ENCODE measurements at places on chromosomes 12 and 14.

GRCh38 chr14:54881235-54881760, 21.3 kb downstream of the GCH1 start:
- H3K36me3 ChIP-seq: no peaks in the 10 kb centered on the region
- H3K4me3 ChIP-seq: peak overlapping the region; percentile 96
- peak; percentile 38 for DNase-seq
- no peaks in the 10 kb centered on the region for H3K27me3 ChIP-seq
- H3K4me1 ChIP-seq: peaks cover 9% of the 10 kb centered on the region

GRCh38 chr14:92619671-92620456, 106.3 kb downstream of the RIN3 start:
- H3K27ac ChIP-seq: no peak overlapping the region
- H3K4me3 ChIP-seq: no peak overlapping the region
- no peaks in the 10 kb centered on the region for H3K27me3 ChIP-seq
- H3K4me1 ChIP-seq: peaks cover 23% of the 10 kb centered on the region

DNA sequence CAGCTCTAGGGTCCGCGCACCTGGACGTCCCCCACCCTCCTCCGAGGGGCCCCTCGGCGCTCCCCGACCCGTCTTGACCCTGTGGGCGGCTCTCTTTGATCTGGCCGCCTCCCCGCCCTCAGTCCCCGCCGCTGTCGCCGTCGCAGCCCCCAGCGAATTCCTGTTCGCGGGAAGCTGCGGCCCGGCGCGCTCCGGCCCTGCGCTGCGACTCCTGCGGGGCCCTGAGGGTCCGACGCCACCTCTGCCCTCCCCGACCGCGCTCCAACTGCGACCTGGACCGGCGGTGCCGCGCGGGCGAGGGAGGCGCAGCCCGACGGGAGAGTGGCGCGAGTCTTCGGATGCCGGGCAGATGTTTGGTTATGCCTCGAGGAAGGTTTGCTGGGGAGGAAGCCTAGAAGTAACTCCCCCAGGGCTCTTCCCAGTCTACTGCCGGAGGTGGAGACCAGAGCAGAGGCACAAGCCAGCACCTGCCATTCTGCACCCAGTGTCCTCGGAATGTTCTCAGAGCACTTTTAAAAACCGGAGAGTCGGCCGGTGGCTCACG, 440 bp upstream of the ISM2 start:
- no peak for DNase-seq
- no peak overlapping the region for H3K27ac ChIP-seq
- H3K27me3 ChIP-seq: peaks cover 20% of the 10 kb centered on the region
- H3K36me3 ChIP-seq: peaks cover 4% of the 10 kb centered on the region

DNA sequence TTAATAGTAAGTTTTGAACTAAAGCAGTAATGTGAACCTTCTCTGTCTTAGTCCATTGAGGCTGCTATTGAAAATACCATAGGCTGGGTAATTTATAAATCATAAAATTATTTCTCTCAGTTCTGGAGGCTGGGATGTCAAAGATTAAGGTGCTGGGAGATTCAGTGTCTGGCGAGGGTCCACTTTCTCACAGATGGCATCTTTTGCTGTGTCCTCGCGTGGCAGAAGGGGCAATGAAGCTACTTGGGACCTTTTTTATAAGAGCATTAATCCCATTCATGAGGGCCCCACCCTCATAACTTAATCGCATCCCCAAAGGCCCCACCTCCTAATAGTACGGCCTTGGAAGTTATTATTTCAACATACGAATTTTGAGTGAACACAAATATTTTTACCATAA, 28.4 kb downstream of the LIN7A start:
- H3K4me3 ChIP-seq: no peak overlapping the region
- no peaks in the 10 kb centered on the region for H3K4me1 ChIP-seq
- no peaks in the 10 kb centered on the region for H3K36me3 ChIP-seq
- no peaks in the 10 kb centered on the region for H3K27me3 ChIP-seq
- DNase-seq: no peak
- no peak overlapping the region for H3K27ac ChIP-seq

- H3K4me3 ChIP-seq: no peak overlapping the region
- H3K36me3 ChIP-seq: peaks cover 12% of the 10 kb centered on the region
- no peaks in the 10 kb centered on the region for H3K27me3 ChIP-seq
- no peak for DNase-seq
- H3K27ac ChIP-seq: peak overlapping the region; percentile 82
- H3K4me1 ChIP-seq: peaks cover 14% of the 10 kb centered on the region
These were observed 16.9 kb upstream of the PNMA1 start for GRCh38 chr14:73731111-73731510.

DNA sequence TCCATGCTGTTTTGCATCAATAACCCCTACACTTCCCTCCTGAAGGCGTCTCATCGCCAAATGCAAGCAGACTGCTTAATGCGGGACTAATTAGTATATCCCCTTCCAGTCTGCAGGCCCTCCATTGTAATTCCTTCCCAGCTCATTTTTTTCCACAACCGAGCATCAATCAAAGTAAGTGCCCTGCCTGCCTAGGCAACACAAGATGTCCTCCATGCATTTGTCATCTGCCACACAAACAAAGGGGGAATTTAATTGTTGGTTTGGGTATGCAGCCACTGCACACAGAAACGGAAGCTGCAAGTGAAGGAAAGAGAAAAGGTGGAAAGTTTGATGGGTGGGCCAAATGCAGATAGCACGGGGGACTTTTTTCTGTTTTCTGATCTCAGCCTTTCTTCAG, 168.0 kb downstream of the EGLN3 start:
- H3K4me3 ChIP-seq: no peak overlapping the region
- H3K27me3 ChIP-seq: peaks cover 10% of the 10 kb centered on the region
- DNase-seq: no peak
- no peaks in the 10 kb centered on the region for H3K36me3 ChIP-seq
- no peaks in the 10 kb centered on the region for H3K4me1 ChIP-seq
- no peak overlapping the region for H3K27ac ChIP-seq

- no peaks in the 10 kb centered on the region for H3K4me1 ChIP-seq
- H3K27me3 ChIP-seq: no peaks in the 10 kb centered on the region
- no peak for DNase-seq
- no peaks in the 10 kb centered on the region for H3K36me3 ChIP-seq
These were observed 36.9 kb upstream of the TSPAN8 start for GRCh38 chr12:71194657-71195056.

DNA sequence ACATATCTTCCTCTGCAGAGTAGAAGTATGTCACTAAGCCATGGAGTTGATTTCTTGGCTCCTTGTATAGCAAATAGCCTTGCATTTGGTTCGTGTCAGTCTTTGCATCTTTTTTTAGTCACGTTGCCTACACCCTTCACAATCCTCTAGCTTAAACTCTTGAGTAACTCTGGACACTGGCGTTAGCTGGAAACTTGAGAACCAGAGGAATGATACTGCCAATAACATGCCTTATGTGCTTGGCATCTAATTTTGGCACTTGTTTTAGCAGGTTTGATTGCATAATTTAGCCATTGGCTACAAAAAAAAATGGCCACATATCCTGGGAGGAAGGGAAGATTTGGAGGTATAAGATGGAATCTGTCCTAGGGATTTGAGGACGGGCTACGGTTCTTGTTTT, 136.2 kb downstream of the ETV6 start:
- no peaks in the 10 kb centered on the region for H3K27me3 ChIP-seq
- H3K36me3 ChIP-seq: peaks cover 5% of the 10 kb centered on the region
- peaks cover 70% of the 10 kb centered on the region for H3K4me1 ChIP-seq
- no peak overlapping the region for H3K27ac ChIP-seq
- H3K4me3 ChIP-seq: no peak overlapping the region

- H3K4me1 ChIP-seq: peaks cover 12% of the 10 kb centered on the region
- H3K27ac ChIP-seq: peak overlapping the region; percentile 70
- peaks cover 28% of the 10 kb centered on the region for H3K27me3 ChIP-seq
- H3K36me3 ChIP-seq: no peaks in the 10 kb centered on the region
These were observed 32.4 kb downstream of the FLVCR2 start for GRCh38 chr14:75610834-75611233.

- no peaks in the 10 kb centered on the region for H3K4me1 ChIP-seq
- no peak overlapping the region for H3K4me3 ChIP-seq
- H3K36me3 ChIP-seq: no peaks in the 10 kb centered on the region
- DNase-seq: no peak
- peaks cover 24% of the 10 kb centered on the region for H3K27me3 ChIP-seq
- no peak overlapping the region for H3K27ac ChIP-seq
These were observed 8.6 kb downstream of the DLK1 start for GRCh38 chr14:100735271-100735670.

- H3K36me3 ChIP-seq: no peaks in the 10 kb centered on the region
- no peak overlapping the region for H3K27ac ChIP-seq
- H3K27me3 ChIP-seq: peaks cover 9% of the 10 kb centered on the region
- H3K4me1 ChIP-seq: peaks cover 2% of the 10 kb centered on the region
- H3K4me3 ChIP-seq: no peak overlapping the region
These were observed 1116.0 kb upstream of the TMEM132C start for GRCh38 chr12:127150956-127151355.

GRCh38 chr12:114457620-114458019, 51.7 kb upstream of the TBX5 start:
- no peaks in the 10 kb centered on the region for H3K4me1 ChIP-seq
- H3K36me3 ChIP-seq: no peaks in the 10 kb centered on the region
- peaks cover 19% of the 10 kb centered on the region for H3K27me3 ChIP-seq
- no peak overlapping the region for H3K4me3 ChIP-seq

GRCh38 chr12:56120158-56120846, 2.2 kb downstream of the ZC3H10 start:
- peak overlapping the region; percentile 90 for H3K4me3 ChIP-seq
- no peak overlapping the region for H3K27ac ChIP-seq

GRCh38 chr12:6442836-6443235, 1.9 kb upstream of the CD27 start:
- H3K27ac ChIP-seq: peak overlapping the region; percentile 96
- H3K4me1 ChIP-seq: peaks cover 45% of the 10 kb centered on the region
- H3K4me3 ChIP-seq: no peak overlapping the region
- DNase-seq: no peak
- no peaks in the 10 kb centered on the region for H3K36me3 ChIP-seq
- H3K27me3 ChIP-seq: no peaks in the 10 kb centered on the region

DNA sequence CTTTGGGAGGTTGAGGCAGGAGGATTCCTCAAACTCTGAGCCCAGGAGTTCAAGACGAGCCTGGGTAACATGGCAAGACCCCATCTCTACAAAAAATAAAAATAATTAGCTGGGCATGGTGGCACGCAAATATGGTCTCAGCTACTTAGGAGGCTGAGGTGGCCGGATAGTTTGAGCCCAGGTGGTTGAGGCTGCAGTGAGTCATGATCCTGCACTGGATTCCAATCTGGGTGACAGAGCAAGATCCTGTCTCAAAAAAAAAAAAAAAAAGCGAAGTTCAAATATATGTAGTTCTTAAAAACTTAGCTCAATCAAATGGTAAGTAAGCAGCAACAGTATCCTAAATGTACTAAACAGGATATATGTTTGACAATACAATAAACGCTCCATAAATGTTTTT, 85.5 kb upstream of the SSTR1 start:
- H3K27ac ChIP-seq: no peak overlapping the region
- DNase-seq: no peak
- no peaks in the 10 kb centered on the region for H3K36me3 ChIP-seq
- H3K27me3 ChIP-seq: no peaks in the 10 kb centered on the region
- H3K4me1 ChIP-seq: peaks cover 26% of the 10 kb centered on the region

DNA sequence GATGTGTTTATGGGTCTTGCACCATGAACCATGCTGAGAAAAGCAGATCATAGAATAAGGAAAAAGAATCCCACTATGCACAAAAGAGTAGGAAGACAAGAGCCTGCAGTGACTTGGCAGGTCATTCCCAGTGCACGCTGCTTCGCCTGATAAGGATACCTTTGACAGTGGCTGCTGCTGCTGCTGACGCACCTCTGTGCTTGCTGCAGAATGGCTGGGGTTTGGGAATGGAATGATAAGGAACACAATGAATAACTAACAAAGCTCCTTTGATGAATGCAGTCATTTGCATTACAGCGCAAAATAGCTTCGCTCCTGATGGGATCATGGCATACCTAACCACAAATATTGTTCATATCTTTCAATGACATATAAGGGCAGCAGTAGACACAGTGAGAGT, 278.7 kb downstream of the PDZRN4 start:
- no peak for DNase-seq
- H3K4me3 ChIP-seq: no peak overlapping the region
- H3K27me3 ChIP-seq: no peaks in the 10 kb centered on the region
- no peak overlapping the region for H3K27ac ChIP-seq
- no peaks in the 10 kb centered on the region for H3K36me3 ChIP-seq

DNA sequence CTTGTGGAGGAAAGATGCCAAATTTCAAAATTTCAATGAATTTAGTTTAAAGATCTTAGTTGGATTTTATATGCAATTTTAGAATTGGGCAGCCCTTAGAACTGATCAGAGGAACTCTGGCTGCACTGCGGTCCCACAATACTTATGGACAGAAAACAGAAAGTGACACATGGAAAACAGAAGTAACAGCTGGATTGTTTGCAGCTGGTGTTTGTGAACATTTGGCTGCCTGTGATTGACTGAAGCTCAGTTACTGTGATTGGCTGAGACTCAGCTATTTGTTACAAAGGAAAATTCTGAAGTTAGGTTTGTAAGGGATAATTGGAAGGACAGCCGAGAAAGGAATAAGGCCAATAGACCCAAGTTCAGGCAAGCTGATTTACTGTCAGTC, 10.0 kb upstream of the KRT86 start:
- H3K36me3 ChIP-seq: peaks cover 3% of the 10 kb centered on the region
- peaks cover 47% of the 10 kb centered on the region for H3K27me3 ChIP-seq
- no peaks in the 10 kb centered on the region for H3K4me1 ChIP-seq
- H3K4me3 ChIP-seq: no peak overlapping the region
- no peak overlapping the region for H3K27ac ChIP-seq

- peak overlapping the region; percentile 77 for H3K4me3 ChIP-seq
- DNase-seq: peak; percentile 70
- H3K27ac ChIP-seq: peak overlapping the region; percentile 47
- no peaks in the 10 kb centered on the region for H3K36me3 ChIP-seq
These were observed 723 bp downstream of the NFATC4 start for GRCh38 chr14:24368562-24369252.

- peaks cover 44% of the 10 kb centered on the region for H3K4me1 ChIP-seq
- peak overlapping the region; percentile 33 for H3K27ac ChIP-seq
- H3K27me3 ChIP-seq: no peaks in the 10 kb centered on the region
These were observed 19.9 kb downstream of the HRK start for GRCh38 chr12:116861320-116861719.

DNA sequence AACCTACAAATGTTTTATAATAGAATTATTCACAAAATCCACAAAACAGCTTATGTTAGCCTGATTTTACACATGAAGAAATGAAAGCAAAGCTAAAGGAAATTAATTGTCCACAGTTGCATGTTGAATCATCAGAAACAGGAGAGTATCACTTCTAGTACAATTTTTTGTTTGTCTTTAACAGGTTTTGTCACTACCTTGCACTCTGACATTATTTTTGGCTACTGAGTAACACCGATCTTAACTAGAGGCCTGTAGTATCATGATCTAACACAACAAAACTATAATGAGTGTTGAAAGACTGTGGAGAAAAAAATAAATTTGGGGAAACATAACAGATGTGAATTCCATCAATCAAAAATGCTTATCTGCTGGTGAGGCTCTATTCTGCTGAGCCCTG, 60.1 kb downstream of the TAOK3 start:
- H3K27me3 ChIP-seq: no peaks in the 10 kb centered on the region
- no peak for DNase-seq
- H3K36me3 ChIP-seq: peaks cover 3% of the 10 kb centered on the region
- no peak overlapping the region for H3K27ac ChIP-seq
- H3K4me1 ChIP-seq: peaks cover 37% of the 10 kb centered on the region

Measured in naive B cell (primary cell).